Aorta (tissue), 5 donors: ENCODE measurements at places on chromosomes 6 and 20.

DNA sequence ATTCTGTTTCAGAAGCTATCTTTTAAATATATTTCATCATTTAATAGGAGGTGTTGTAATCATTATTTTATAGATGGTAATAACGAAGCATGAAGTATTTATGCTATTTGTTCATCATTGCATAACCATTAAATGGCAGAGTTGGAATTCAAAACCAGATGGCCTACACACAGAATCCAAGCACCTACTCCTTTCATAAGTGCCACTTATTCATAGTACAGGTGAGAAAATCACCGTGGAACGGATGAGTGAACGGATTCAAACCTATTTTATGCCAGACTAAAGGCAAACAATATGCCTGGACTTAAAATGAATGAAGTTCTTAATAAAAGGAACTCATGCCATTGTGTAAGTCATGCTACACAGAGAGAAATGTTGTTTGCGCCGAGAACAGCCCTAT, 397.9 kb upstream of the ADGRB3 start:
- no peak for DNase-seq

DNA sequence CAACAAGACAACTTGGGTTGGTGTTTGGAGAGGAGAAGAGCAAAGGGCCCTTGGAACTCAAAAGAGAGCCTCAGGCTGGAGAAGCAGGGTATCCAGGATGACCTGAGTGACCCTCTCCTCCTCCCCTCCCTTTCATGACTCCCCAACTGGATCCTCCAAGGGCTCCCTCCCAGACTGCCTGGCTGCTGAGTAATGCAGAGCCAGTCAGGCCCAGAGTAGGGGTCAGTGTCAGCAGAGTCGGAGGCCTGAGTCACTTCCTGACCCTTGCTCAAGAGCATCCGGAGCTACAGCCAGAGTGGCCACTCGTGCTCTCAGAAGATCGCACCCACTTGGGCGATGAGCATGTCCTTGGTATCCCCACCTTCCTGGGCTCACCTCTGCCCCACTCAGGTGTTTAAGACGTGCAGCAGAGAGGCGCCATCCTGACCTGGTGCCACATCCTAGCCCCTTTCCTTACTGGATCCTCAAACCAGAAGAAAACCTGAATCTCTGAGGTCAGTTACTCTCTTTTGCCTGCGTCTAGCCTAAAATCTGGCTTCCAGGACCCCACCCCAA, 2.8 kb upstream of the MAPK13 start:
- peak; percentile 87 for DNase-seq

GRCh38 chr20:4014031-4014474, 1.3 kb downstream of the RNF24 start:
- no peak for DNase-seq

- DNase-seq, result no peak
These were observed 44.1 kb upstream of the ENPP1 start for GRCh38 chr6:131763749-131764148.

- DNase-seq, result no peak
These were observed 779.6 kb downstream of the MAFB start for GRCh38 chr20:39909447-39909846.

DNA sequence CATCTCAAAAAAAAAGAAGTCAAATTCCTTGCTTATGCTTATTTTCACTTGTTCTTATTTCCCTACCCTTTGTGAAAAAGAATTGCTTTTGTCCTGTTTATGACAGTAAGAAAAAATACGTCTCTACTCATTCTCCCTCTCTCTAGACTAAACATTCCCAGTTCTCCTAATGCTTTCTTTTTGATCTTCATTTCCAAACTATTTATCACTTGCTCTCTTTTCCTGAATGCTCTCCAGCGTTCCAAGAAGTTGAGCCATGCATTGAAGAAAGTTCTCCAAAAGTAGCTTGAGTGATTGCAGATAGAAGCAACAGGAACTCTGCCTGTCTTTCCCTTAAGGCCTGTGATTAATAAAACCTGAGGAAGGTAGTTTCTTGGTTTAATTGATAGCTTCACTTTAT, 53.1 kb upstream of the TMEM170B start:
- no peak for DNase-seq

DNA sequence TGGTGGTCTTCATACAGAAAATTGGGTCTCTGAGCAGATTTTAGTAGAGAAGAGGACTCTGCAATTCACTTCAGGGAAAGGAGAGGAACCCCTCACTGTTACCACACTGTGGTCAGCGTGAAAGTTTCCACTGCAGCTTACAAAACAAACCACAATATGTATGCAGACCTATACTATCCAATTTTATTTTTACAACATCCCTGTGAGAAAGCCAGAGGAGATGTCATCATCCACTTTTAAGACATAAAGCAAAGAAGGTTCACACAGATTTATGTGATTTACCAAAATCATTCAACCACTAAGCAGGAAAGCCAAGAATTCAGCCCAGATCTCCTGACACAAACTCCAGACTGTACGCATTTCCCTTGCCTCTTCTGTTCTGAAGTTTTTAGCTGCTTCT, 442.4 kb downstream of the FRK start:
- no peak for DNase-seq

- no peak for DNase-seq
These were observed 73.1 kb downstream of the ADTRP start for GRCh38 chr6:11705483-11705882.

- no peak for DNase-seq
These were observed 19.0 kb upstream of the SERINC3 start for GRCh38 chr20:44540834-44541233.

GRCh38 chr6:145075425-145075824, 659.9 kb downstream of the EPM2A start:
- DNase-seq, result no peak
